ENCODE measurements at places on chromosomes 2 and 18. TPM values are rescaled to one million over a fixed set of nuclear protein-coding genes. Genes with fewer than 3 reads are reported as not detected.

The FOXI3 gene
- not detected for polyA plus RNA-seq

DNA sequence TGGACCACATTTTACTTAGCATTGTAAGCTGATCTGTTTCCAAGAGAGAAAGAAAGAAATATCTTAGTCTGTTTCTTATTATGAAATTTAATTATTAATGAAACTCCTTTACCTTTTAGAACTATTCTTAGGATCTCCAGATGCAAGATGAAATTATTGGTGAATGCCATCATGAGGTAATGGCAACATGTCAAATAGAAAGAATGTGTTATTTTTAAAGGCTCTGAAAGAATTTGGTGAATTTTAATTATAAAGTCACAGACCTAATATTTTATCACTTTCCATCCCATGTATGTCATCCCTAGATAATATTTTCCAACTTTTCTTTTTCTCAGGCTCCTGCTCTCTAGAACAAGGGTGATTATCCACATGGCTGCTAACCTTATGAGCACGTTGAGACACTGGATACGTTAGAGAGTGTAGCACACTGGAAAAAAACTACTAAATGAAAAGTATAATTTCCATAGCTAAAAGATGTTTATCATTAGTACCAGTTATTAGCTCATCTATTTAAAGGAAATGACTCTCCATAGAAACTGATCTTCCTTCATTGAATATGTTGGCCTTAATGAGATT, 95.2 kb upstream of the SCG2 start:
- no peak for DNase-seq
- H3K27ac ChIP-seq, result no peak overlapping the region
- no peaks in the 10 kb centered on the region for H3K27me3 ChIP-seq
- no peaks in the 10 kb centered on the region for H3K4me1 ChIP-seq
- H3K4me3 ChIP-seq, result no peak overlapping the region

DNA sequence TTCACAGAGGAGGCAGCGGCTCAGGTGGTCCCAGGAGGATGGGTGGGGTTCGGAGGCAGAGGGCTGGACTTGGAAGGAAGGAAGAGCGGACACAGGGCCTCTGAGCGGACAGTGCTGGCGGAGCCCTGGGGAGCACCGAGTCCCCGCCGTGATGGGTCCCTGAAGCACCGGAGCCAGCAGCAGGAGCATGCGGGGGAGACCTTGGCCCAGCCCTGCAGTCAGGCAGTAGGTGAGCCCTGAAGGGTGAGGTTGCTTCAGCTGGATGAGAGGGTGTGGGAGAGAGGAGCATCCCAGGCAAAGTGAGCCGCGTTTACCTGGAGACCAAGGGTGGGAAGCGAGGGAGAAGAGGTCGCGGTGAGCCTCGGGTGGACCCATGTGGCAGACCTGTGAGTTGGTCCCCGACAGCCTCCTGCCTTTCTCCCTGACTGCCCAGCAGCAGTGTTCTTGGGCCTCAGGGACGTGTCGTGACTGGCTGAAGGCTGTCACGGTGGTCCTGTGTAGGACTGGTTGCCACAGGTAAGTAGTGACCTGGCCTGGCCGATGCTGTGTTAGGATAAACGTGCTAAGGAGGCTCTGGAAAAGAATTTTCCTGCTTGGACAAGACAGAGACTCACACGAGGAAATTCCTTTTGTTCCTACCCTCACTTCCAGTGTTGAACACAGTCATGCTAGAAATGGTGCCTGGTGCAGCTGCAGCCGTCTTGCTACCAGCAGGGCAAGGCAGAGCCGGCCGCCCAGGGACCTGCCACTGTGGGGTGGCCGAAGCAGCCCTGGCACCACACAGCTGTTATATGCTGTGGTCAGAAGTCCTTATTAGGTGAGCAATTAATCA, 73.0 kb downstream of the RRM2 start:
- no peak for DNase-seq
- H3K4me3 ChIP-seq, result no peak overlapping the region
- H3K27me3 ChIP-seq, result no peaks in the 10 kb centered on the region

The ELOA2 gene
- polyA plus RNA-seq, result 0.01 TPM

GRCh38 chr2:5749347-5749746, 57.2 kb downstream of the SOX11 start:
- H3K27me3 ChIP-seq, result peaks cover under 1% of the 10 kb centered on the region
- H3K4me1 ChIP-seq, result no peaks in the 10 kb centered on the region
- H3K4me3 ChIP-seq, result no peak overlapping the region
- H3K36me3 ChIP-seq, result no peaks in the 10 kb centered on the region
- no peak for DNase-seq
- H3K27ac ChIP-seq, result no peak overlapping the region

The METAP1D gene
- polyA plus RNA-seq, result 11.4 TPM

GRCh38 chr2:118321432-118322105, 233.3 kb downstream of the INSIG2 start:
- H3K4me3 ChIP-seq, result no peak overlapping the region
- H3K4me1 ChIP-seq, result no peaks in the 10 kb centered on the region
- DNase-seq, result no peak
- H3K27ac ChIP-seq, result no peak overlapping the region
- H3K36me3 ChIP-seq, result no peaks in the 10 kb centered on the region

DNA sequence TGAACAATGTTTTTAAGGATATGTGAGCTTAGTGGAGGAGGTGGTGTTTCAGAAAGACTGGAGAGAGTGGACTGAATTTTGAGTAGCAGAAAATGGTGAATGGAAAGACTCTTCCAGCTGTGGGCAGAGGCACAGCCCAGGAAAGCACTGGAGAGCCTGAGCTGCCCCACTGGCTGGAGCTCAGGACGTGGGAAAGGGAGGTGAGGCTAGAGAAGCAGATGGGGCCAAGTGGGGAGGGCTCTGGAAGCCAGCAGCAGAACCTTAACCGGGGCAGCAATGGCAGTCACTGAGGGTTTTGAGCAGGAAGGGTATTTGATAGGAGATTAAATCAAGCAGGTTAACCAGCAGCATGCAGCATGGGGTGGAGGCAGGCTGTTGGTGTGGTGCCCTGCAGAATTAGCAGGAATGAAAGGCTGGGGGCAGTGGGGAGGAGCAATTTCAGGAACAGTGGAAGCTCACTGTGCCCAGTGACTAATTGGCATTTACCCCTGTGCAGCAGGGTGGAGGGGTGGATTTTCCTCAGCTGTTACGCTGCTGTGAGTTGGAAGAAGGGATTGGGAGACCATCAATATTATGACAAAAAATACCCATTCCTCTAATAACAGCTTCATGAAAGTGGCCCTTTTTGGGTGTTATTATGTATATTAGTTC, 136.2 kb downstream of the CERS6 start:
- DNase-seq, result no peak
- no peak overlapping the region for H3K27ac ChIP-seq
- H3K4me3 ChIP-seq, result no peak overlapping the region
- H3K27me3 ChIP-seq, result no peaks in the 10 kb centered on the region

The STK17B gene
- 14.3 TPM for polyA plus RNA-seq

DNA sequence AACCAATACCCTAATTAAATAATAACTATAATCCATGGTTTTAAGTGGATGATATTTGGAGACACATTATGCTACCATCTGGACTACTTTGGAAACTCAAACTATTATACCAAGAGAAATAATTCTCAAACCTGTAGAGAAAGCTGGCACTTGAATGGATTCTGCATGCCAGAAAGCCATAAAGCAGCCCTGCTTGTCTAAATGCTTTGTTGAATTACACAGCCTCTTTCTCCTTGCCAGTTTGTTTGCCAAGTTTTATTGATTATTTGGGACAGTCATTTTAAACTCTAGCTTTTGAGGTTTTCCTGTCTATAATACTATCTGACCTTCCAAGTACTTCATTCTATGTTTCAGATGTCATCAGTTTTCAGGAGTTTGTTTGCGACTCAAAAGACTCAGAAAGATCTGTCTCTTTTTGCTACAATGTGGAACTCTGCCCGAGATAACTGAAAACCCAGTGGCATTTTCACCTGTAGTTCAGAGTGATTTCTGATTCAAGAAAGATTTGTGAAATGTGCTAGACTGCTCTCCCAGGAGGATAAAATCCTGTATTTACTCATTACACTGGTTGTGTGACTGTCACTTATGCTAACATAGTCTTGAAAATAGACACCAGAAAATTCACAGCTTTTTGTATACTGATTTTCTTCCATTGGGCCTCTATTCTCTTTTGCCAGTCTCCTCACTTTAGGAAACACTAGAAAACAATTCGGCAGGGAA, 29.2 kb upstream of the MBOAT2 start:
- peaks cover 5% of the 10 kb centered on the region for H3K27me3 ChIP-seq
- H3K4me1 ChIP-seq, result no peaks in the 10 kb centered on the region
- H3K27ac ChIP-seq, result no peak overlapping the region
- H3K4me3 ChIP-seq, result no peak overlapping the region

- no peak for DNase-seq
- no peak overlapping the region for H3K27ac ChIP-seq
- no peaks in the 10 kb centered on the region for H3K4me1 ChIP-seq
- H3K4me3 ChIP-seq, result no peak overlapping the region
- H3K36me3 ChIP-seq, result no peaks in the 10 kb centered on the region
- H3K27me3 ChIP-seq, result no peaks in the 10 kb centered on the region
Observed at GRCh38 chr2:30765876-30766470, 41.3 kb downstream of the CAPN13 start.

The GPN1 gene
- 41.5 TPM for polyA plus RNA-seq

DNA sequence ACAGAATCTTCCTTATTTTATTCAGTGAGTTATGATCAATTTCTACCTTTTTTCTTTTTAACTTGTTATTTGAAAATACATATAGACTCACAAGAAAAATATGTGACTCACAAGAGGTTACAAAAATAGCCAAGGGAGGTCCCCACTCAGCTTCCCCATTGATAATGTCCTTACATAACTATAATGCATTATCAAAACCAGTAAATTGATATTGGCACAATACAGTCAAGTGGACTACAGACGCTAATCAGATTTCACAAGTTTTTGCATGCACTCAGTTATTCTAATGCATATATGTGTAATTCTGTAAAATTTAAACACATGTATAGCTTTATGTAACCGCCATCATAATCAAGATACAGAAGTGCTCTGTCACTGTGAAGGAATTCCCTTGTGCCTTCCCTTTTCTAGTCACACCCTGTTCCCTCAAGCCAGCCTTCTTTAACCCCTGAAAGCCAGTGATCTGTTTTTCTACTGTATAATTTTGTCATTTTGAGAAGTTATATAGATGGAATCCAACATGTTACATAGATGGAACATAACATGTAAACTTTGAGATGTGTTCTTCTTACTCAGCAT, 118.4 kb downstream of the ALMS1 start:
- no peaks in the 10 kb centered on the region for H3K36me3 ChIP-seq
- H3K4me3 ChIP-seq, result no peak overlapping the region
- DNase-seq, result no peak
- H3K27me3 ChIP-seq, result no peaks in the 10 kb centered on the region

- DNase-seq, result no peak
- H3K27me3 ChIP-seq, result no peaks in the 10 kb centered on the region
- no peaks in the 10 kb centered on the region for H3K36me3 ChIP-seq
- no peaks in the 10 kb centered on the region for H3K4me1 ChIP-seq
- H3K27ac ChIP-seq, result no peak overlapping the region
- H3K4me3 ChIP-seq, result no peak overlapping the region
Observed at GRCh38 chr2:192416060-192416459, 221.3 kb upstream of the TMEFF2 start.

The C2orf42 gene
- polyA plus RNA-seq, result 11.3 TPM

DNA sequence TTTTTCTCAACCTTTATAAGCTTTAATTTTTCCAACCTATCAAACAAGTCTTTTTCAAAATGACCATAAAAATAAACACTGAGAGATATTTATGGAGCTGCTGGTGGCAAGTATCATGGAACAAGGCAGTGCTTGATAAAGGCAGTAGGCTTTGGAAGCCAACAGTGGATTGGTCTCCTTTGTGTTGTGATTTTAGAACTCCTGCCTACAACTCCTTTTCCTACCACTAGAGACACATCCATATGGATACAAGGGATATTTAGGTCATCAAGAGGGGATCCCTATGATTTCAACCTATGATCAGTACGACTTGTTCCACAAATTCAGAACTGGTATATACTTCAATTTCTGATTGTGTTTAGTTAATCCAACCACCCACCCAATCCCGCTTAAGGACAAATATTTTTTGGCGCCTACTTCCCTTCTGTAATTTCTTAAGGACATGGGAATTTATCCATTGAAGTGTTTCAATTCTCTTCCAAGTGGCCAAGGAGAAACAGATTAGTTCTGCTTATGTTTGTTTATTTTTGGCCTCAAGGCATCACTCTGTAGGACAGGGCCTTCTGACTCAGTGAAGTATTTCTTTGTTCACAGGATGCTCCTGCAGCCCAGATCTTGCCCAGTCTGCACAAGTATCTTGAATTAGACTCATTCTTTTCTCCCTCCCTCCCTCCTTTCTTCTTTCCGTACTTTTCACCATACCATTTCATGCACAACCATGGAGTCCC, 2119.6 kb upstream of the PIK3C3 start:
- no peak overlapping the region for H3K27ac ChIP-seq
- H3K27me3 ChIP-seq, result no peaks in the 10 kb centered on the region

GRCh38 chr2:172434821-172435605, 7.6 kb downstream of the ITGA6 start:
- H3K27ac ChIP-seq, result peak overlapping the region; percentile 93
- H3K27me3 ChIP-seq, result no peaks in the 10 kb centered on the region
- H3K4me3 ChIP-seq, result no peak overlapping the region
- no peaks in the 10 kb centered on the region for H3K36me3 ChIP-seq
- H3K4me1 ChIP-seq, result peaks cover 86% of the 10 kb centered on the region

Data from large intestine (tissue), 12 donors.